Psoas muscle (tissue), 8 donors: ENCODE measurements at places on chromosomes 2 and 18.

GRCh38 chr2:13905831-13906230 lies 726.7 kb upstream of the LRATD1 start:
- DNase-seq, result no peak

DNA sequence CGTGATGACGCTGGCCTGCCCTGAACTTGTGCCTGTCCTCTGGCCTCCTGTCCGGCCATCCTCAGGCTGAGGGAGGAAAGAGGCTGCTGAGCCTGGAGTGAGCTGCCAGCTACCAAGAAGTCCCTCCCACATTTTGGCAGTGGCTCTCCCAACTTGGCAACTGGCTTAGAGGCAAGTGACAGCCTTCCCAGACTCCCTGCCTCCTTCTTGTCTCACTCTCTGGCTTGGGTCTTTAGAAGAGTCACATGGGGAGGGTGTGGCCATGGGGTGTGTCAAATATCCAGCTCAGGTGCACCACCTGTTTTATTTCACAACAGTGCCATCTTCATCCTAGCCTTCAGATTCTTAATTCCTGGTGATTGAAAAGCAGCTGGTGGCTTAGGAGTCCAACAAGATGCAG lies 222.9 kb downstream of the PRKCE start:
- peak; percentile 88 for DNase-seq

- DNase-seq, result no peak
Measured at GRCh38 chr2:8494151-8494550, 187.7 kb upstream of the ID2 start.

DNA sequence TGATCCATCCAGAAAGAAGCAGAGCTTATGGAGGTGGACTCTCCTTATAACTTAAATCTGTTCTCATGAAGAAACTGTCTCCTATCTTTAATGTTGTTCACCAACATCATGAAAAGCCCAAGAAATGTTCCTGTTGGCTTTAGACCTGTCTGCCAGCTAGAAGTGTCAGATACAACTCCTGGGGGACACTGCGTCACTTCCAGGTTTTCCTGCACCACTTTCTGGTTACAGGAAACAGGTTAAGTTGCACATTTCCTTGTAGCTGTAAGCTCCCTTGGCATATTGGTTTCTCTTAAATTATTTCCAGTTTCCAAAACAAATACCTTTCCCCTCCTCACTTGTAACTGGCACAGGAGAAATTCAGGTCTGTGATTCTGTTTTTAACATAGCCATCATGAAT lies 2.9 kb downstream of the CEP68 start:
- DNase-seq, result no peak

DNA sequence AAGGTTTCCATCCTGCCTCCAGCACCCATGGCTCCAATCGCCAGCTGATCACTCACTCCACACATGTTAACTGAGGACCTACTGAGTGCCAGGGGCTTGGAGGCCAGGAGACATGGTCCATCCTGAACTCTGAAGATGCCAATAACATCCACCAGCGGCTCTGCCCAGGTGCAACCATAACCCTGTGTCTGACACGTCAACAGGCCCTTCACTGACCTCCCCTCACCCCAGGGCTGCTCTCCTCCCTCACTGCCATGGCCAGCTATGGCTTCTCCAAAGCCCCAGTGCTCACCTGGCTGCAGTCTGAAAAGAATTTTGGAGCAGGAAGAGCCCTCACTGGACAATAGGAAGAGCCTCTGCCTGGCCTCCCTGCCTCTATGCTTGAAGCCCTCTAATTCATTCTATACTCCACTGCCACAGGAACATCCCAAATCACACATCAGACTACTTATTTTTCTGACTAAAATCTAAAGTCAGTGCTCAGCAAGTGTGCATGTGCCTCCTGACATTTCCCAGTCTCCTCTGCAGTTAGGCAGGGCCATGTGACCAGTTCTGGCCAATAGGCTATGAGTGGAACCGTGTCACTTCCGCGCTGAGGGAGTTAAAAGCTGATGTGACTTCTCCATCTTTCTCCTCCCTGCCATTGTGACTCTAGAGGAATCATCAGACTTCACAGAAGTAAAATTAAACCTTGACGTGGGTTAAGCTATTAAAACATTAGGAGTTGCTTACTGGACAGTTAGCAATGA lies 37.2 kb downstream of the ZBTB7C start:
- no peak for DNase-seq

GRCh38 chr2:166917415-166917814 lies 29.1 kb downstream of the XIRP2 start:
- DNase-seq, result no peak

- no peak for DNase-seq
Measured at GRCh38 chr2:187640926-187641510, 86.8 kb upstream of the TFPI start.

- DNase-seq, result no peak
Measured at GRCh38 chr2:163595028-163595427, 140.8 kb downstream of the FIGN start.
